ENCODE measurements at places on chromosomes 12 and 14. TPM values are rescaled to one million over a fixed set of nuclear protein-coding genes. Genes with fewer than 3 reads are reported as not detected.

Gene MIP
- not detected for total RNA-seq

GRCh38 chr14:21350539-21350938 is 33.3 kb downstream of the SUPT16H start:
- H3K4me3 ChIP-seq = no peak overlapping the region
- no peak overlapping the region for H3K27ac ChIP-seq
- no peaks in the 10 kb centered on the region for H3K27me3 ChIP-seq
- 0 out of 2 replicates have a peak, but pooled peaks cover 2% of the 10 kb centered on the region for H3K4me1 ChIP-seq

Gene TEX22
- under 0.01 TPM for total RNA-seq

Gene RFC5
- 20.6 TPM for total RNA-seq

DNA sequence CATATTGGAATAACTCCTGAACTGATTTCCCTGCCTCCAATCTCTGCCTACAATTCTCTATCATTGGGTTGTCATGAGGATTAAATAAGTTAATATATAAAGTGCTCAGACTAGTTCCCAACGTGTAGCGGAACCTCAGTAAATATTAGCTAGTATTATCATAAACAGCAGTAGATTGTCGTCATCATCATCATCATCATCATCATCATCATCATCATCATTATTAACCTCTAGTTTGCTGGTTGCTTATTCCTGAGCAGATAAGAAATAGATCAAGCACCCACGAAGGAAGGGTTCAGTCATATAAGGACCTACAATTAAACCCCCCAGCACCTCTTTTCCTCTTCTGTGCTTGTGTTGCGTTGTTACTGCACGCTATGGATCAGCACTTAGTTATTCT is 48.8 kb upstream of the PARP11 start:
- no peak for DNase-seq
- no peaks in the 10 kb centered on the region for H3K4me1 ChIP-seq
- no peak overlapping the region for H3K27ac ChIP-seq
- H3K36me3 ChIP-seq = no peaks in the 10 kb centered on the region
- peaks cover 17% of the 10 kb centered on the region for H3K27me3 ChIP-seq
- H3K4me3 ChIP-seq = no peak overlapping the region

Gene TPPP2
- total RNA-seq = not detected

Gene PLEKHA5
- 12.2 TPM for total RNA-seq
